T-helper 17 cell (primary cell): ENCODE measurements at places on chromosomes 12 and 14.

DNA sequence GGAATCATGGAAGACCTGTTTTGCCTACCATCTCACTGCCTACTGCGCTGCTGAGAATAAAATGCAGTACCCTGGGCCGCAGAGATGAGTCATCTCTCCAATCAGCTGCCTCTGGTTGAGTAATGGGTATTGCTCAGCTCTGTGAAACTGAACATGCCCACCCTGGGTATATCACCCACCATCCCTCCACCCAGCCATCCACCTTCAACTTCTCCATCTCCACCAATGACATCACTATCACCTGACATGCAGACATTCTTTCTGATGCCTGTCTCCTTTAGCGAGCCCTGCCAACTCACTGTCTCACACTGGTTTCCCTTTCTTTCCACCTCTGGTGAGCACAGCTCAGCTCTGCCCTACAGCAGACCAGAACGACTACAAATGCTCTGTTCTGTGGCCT lies 33.6 kb downstream of the E2F7 start:
- no peak for DNase-seq

GRCh38 chr14:40197344-40197743 lies 765.1 kb upstream of the FBXO33 start:
- no peak for DNase-seq

DNA sequence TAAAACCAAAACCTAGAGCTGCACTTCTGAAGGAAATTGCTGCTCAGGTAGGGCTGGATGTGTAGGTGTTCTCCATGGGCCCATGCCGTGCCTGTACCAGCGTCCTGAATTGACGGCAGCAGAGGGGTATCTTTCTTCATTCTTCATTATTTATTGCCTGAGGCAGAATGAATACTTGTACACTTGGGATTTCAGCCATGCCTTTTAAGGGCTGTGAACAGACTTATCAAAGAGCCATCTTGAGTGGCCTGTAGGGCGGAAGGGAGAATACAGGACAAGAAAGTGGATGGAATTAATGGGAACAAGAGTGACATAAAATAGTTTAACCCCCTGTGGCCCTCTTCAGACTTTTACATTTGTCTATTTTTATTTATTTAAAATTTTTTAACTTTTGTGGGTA lies 61.4 kb downstream of the RASSF3 start:
- DNase-seq, result no peak

- DNase-seq, result no peak
These were observed 65.5 kb downstream of the BBS10 start for GRCh38 chr12:76282744-76283143.

- no peak for DNase-seq
These were observed 104.2 kb downstream of the ST8SIA1 start for GRCh38 chr12:22230280-22230794.

DNA sequence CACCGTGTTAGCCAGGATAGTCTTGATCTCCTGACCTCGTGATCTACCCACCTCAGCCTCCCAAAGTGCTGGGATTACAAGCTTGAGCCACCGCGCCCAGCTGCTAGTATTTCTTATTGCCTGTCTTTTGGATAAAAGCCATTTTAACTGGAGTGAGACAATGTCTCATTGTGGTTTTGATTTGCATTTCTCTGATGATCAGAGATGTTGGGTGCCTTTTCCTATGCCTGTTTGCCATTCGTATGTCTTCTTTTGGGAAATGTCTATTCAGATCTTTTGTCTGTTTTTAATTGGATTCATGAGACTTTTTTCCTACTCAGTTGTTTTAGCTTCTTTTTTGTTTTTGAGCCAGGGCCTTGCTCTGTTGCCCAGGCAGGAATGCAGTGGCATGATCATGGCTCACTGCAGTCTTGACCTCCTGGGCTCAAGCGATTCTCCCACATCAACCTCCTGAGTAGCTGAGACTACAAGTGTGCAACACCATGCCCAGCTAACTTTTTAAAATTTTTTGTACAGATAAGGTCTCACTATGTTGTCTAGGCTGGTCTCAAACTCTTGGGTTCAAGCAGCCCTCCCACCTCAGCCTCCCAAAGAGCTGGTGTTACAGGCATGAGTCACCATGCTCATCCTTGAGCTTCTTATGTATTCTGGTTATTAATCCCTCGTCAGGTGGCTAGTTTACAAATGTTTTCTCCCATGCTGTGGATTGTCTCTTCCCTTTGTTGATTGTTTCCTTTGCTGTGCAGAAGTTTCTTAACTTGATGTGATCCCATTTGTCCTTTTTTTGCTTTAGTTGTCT lies 65.9 kb downstream of the ACACB start:
- no peak for DNase-seq

GRCh38 chr12:60152756-60153155 lies 556.9 kb downstream of the SLC16A7 start:
- DNase-seq, result no peak
